Activated gamma-delta T cell treated with anti-CD3 and anti-CD28 coated beads, Interleukin-2, amount 50 U/mL, for 16 hours (primary cell): ENCODE measurements at places on chromosomes 4 and X.

GRCh38 chr4:42483426-42484379 is 86.4 kb downstream of the SHISA3 start:
- DNase-seq = no peak

DNA sequence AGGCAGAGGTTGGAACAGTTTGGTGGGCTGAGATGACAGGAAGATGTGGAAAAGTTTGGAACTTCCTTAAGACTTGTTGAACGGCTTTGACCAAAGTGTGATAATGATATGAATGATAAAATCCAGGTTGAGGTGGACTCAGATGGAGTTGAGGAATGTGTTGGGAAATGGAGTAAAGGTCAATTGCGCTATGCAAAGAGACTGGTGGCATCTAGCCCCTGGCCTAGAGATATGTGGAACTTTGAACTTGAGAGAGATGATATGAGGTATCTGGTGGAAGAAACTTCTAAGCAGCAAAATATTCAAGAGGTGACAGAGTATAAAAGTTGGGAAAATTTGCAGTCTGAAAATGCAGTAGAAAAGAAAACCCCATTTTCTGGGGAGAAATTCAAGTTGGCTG is 21.4 kb upstream of the UGT2B17 start:
- DNase-seq = no peak

DNA sequence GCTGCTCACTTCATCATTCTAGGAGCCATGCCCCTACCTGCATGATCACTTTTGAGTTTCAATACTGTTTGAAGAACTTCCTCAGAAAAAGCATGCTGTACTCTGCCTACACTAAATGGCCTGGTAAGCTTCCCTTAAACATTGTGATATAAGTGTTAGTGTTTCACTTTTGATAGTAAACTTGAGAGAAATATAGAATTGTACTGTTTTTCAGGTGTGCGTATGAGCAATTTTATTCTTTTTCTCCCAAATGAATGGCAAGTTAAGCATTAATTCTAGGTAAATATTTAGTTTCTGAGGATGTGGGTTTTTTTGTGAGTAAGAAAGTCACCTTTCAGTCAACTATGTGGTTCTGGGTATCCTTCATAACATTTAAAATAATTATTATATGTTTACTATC is 484.5 kb downstream of the IL15 start:
- DNase-seq = no peak

GRCh38 chr4:146567396-146567795 is 45.7 kb upstream of the SLC10A7 start:
- DNase-seq = no peak
